Activated gamma-delta T cell treated with Interleukin-2 at 50 U/mL for 16 hours (primary cell): ENCODE measurements at places on chromosomes 12 and 14.

GRCh38 chr12:128708789-128709188, 115.0 kb downstream of the SLC15A4 start:
- no peak for DNase-seq

DNA sequence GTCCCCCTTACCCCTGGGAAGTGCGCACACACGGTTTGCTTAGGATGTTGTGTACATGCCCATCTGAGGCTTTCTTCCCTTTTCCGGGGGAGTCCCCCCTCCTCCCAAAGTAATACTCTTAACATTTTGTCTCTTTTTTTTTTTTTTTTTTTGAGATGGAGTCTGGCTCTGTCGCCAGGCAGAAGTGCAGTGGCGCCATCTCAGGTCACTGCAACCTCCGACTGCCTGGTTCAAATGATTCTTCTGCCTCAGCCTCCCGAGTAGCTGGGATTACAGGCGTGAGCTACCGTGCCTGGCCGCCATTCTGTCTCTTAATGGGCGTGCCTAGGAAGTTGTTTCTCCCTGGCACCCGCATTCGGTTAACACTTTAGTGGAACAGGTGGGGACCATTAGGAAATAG, 4.5 kb upstream of the GMFB start:
- no peak for DNase-seq

DNA sequence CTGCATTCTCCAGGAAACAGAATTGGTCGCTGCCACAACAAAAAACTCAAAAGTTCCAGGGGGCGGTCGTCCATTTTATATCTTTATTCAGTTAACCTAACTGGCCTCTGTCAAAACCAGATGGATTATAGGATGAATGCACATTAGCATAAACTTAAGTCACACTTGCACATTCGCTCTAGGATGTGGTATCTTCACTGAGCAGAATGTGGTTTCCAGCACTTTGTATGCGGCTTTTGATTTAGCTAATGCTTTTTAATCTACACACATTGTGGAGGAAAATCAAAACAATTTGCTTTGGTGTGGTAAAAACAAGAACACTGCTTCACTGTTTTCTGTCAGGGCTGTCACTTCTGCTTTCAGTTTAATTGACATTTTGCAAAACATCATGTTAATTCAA, 4.5 kb downstream of the TAS2R50 start:
- peak; percentile 29 for DNase-seq

DNA sequence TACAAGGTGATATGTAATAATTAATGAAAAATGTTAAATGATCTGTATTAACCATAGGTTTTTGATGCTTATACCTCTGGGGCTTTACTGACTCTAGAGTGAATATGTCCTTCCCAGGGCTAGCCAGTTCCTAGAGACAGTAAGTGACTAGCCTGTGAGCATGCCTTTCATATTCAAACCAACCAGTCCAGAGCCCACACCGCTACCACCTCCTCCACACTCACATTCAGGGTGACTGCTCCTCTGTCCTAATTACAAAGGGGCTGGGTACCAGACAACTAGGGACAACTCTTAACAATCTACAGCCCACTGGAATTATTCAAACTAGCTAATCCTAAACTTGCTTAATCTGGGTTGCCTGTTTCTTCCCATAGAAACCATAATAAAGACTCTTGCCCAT, 49.0 kb downstream of the RALGAPA1 start:
- no peak for DNase-seq

DNA sequence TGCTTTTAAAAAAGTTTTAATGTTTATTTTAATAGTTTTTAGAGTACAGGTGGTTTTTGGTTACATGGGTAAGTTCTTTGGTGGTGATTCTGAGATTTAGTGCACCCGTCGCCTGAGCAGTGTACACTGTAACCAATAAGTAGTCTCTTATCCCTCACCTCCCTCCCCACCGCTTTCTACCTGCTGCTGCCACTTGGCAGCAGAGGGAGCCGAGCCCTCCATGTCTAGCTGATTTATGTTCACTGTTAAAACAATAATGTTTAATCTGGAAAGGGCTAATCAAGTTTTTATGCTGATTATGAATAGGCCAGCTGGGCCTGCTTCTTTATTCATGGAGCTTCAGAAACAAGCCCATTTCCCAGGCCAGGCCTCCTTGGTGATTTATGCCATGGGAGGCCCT, 73.1 kb downstream of the ADCK1 start:
- no peak for DNase-seq

GRCh38 chr14:89221109-89221810, 195.8 kb downstream of the FOXN3 start:
- no peak for DNase-seq

- DNase-seq, result no peak
Observed at GRCh38 chr14:99237288-99237687, 34.7 kb downstream of the BCL11B start.
